ENCODE measurements at places on chromosomes 16 and 17.

DNA sequence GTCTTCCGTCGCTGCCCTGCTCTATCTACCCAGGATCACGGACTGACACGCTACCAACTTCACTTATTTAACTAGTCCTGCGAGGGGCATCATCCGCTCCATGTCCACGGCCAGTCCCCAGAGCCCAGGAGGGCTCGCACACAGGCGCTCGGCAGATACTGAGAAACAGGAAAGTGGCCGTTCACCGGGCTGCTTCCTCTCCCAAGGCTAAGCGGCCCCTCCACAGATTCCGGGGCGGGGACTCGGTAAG is 388 bp downstream of the OXLD1 start:
- DNase-seq: no peak

DNA sequence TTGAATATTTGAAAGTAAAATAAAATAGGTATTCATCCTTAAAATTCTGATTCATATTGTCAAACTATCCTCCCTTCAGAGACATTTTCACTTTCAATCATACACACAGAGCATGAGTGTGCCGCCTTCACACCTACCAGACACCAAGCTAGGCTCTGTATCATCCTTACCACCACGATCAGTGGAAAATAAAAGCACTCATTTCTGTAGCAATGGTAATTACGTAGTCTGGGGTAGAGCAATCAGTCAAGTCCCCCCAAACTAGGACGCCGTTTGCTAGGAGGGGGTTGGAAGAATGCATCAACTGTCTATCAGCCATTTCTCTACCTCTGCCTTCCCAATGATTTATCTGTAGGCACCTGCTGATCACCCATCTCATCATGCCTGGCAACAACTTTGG is 84.6 kb upstream of the GRIN2A start:
- DNase-seq: no peak

DNA sequence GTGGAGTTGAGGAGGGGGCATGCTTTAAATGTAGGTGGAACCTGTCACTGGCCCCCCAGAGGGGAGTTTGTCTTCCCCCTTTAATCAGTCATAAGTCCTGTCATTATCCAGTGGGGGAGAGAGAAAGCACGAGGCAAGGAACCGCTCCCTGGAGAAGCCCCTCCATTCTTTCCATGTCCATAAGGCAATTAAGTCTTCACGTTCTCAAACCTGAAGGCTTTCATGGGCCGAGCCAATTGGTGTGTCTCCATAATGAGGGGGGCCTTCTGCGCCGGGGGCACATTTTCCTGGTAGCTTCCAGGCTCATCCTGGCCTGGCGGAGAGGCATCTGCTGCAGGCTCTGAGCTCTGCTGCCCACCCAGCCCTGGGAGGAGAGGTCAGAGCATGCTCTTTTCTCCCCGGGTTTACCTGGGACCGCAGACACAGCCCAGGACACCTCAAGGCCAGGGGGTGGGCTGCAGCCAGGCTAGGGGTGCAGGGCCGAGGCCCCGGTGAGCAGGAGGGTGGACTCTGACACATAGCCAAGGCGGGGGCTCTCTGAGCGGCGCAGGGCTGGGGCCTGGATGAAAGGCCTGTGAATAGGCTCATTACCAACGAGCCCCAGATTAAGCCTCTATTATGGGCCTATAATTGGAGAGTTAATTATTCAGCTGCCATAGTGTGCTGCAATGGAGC is 42.5 kb downstream of the C16orf78 start:
- DNase-seq: no peak

GRCh38 chr17:45221081-45222013 is at the start of gene FMNL1:
TSS of gene FMNL1 (plus strand) at chr17:45221885. CDS start at chr17:45222125, 240 bp downstream.
- peak; percentile 56 for DNase-seq

DNA sequence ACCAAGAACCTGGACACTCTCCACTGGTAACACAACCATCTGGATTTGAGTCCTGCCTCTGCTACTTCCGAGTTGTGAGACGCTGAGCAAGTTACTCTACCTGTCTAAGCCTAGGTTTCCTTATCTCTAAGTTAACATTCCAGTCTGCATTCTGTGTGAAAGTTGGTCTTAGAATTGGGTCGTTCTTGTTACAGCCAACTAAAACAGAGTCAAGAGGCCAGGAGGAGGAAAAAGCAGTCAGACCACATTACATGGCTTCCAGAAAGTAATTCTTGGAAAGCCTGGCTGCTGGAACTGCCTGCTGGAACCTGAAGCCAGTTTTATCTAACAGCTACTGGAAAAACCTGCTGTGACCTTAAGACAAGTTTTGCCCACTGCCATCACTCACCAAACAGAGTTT is 38.4 kb upstream of the XYLT1 start:
- no peak for DNase-seq

- no peak for DNase-seq
These were observed 10.8 kb downstream of the MYO1C start for GRCh38 chr17:1481736-1482135.

GRCh38 chr17:43359469-43360110 is 39.2 kb upstream of the ARL4D start:
- DNase-seq: no peak

GRCh38 chr16:51815523-51815922 is 664.5 kb upstream of the SALL1 start:
- DNase-seq: no peak

- DNase-seq: no peak
These were observed 533.2 kb upstream of the CDH5 start for GRCh38 chr16:65833171-65833871.

Data from nephron progenitor cell (in vitro differentiated cells).